ENCODE measurements at places on chromosomes 3 and 15.

DNA sequence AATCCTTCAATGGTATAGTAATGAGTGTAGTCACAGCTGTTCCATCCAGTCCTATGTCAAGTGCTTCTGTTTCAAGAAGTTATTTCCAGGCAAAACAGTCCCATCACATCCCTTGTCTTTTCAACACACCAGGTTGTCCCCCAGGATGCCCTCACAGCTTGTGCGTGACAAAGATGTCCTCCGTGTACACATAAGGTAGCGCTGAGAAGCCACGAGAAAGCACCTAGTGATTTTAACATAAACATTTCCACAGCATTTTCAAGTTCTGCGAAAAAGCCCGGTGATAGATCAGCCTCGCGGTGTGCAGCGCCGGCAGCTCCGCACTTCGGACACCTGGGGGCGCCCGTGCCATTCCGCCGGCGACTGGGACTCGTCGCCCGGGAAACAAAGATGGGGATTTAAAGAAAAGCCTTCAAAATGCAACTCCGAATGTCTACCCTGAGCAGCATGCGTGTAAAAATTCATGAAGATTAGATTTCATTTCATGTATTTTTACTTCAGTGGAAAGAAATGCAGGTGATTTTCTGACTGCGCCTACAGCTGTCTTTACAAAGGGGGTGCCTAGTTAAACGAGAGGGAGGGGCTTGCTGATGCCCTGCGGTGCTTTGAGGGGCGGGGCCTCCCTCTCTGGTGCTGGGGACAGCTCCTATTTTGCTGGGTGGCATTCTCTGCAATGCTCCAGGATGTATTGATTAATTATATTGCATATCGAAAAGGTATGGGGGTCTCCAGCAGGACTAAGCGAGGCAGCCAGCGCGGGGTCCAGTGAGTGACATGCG is 49.9 kb downstream of the KY start:
- DNase-seq: peak; percentile 80

DNA sequence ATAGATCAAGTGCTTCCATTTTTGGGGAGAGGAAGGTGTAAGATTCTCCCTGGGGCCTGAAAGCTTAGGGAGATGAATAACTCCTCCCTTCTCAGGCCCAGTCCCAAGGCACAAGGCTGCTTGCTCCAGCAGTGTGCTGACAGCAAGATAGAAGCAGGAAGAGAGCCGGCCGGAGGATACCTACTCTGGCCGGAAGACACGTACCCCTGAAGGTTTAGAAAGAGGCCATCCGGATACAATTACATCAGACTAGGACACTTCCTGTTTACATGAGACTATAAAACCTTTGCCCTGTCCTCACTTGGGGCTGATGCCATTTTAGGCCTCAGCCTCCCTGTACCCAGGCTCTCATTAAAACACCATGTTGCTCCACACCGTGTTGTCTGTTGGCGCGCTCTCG is 329.9 kb downstream of the SV2B start:
- DNase-seq: no peak

GRCh38 chr3:95813244-95813643 is 1001.1 kb upstream of the EPHA6 start:
- no peak for DNase-seq

DNA sequence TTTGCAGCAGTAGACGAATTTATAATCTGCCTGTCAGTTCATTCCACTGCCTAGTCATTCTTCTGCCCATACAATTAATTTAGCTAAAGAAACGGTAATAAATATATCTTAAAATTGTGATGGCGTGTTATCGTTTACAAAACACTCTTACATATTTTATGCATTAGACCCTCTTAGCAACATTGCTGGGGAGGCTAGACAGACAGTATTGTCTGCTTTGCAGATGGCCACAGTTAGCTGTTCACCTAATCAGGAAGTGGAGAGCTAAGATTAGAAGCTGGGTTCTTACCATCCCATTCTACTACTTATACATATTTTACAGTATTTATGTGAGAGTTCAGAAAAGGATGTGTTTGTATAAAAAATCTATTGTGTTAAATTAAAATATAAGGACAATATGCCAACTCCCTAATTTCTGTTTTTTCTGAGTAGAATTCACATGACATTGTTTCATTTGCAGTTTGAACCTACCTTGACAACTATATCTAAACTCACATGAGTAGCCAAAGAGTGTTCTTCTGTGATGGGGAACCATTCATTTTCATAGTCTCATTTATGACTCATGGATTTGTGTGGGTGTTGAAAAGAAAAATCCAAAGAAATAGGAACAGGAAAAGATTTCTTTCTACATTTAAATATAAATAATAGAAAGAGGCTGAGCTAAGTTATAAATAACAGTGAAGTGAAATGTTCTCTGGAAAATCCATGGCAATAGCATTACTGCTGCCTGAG is 41.7 kb upstream of the C3orf80 start:
- DNase-seq: no peak

DNA sequence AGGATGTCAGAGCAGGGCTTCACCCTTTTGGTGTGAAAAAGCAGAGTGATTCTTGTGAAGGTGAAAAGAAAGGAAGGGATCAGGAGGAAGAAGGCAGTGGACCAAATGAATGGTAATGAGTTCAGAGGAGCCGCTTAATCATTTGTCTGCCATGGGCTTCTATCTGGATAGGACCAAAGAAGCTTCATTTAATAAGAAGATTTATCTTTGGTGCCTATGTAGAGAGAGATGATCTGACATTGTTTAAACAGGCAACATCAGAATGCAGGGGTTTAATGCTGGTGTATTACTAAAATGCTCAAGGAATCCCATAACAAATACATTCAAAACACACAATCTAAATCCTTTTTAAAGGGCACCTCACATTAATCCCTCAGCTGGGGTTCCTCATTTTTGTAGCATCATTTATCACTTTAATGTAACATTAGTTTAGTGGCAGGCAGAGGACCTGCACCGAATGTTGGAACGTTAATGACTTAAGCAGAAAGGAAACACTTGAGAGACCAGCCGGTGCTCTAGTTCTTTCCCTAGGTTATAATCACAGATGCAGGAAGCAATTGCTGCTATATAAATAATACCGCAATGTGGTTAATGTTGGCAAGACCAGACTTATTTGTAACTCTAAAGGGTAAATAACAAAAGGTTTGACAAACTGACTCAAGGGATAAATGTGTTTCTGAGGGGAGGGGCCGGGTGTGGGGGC is 27.9 kb upstream of the IL1RAP start:
- no peak for DNase-seq

DNA sequence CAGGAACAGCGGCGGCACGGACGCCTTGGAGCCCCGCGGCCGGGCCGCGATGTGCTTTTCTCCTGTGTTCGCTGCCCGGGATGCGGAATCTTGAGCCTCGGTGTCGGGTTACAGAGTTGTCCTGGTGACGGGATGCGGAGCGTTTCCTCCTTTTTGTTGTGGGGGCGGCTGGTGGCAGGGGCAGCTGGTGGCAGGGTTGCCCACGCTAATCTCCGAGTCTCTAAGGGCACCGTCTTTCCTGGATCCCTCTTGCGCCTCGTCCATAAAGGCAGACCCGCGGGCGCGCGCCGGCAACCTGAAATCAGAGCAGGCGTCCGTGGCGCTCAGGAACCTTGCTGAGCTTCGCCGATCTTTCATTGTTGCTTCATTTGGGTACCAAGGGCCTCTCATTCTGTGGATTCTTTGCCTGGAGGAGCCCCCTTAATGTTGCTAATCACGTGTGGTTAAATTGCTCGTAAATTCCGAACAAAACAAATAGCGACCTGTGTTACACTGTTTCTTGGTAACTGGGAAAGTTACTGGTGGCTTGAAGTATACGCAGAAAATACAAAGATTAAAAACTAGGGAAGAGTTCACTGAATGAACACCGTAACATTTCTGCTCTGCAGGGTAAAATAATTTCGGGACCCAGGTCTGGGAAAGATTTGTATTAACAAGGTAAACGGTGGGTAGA is 844 bp upstream of the PFN2 start:
- no peak for DNase-seq

GRCh38 chr3:167394003-167394402 is 13.9 kb upstream of the ZBBX start:
- no peak for DNase-seq

DNA sequence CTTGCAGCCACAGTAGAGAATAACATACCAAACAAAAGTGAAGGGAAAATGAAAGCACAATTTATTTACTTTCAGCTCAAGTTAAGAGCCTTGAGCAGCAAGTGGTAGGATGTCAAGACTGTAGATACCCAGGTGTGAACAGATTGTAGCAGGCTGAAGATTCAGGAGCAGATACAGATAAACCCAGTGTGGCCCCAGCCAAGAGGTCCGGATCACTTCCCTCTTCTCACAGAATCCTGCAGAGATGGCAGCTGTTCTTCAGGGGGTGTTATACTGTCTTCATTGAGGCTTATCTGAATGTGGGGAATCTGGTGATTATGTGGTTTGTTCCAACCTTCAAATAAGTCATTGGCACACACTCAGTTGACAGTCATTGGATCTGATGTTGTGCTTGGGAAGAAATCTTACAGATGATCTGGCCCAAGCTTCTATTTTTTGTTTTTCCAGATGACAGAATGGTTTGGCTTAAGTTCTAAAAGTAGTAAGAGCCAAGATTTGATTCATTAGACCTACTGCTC is 2.2 kb downstream of the STARD9 start:
- DNase-seq: peak; percentile 23

DNA sequence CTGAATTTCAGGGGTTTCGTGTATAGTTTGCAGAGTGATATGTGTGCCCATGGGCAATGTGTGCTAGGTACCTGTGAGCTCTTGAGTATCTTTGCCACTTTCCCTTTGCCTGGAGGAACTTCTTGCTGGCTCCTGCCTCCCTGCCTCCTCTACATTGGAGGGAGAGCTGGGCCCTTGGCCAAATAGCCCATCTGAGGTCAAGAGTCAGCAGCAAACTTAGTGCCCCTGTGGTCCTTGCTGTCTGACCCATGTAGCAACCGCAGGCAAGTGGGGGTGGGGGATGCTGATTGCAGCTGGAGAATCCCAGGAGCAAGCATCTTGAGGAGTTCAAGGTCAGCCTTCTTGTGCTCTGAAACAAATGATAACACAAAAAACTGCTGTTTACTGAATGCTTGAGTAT is 5.4 kb upstream of the TBC1D21 start:
- no peak for DNase-seq

DNA sequence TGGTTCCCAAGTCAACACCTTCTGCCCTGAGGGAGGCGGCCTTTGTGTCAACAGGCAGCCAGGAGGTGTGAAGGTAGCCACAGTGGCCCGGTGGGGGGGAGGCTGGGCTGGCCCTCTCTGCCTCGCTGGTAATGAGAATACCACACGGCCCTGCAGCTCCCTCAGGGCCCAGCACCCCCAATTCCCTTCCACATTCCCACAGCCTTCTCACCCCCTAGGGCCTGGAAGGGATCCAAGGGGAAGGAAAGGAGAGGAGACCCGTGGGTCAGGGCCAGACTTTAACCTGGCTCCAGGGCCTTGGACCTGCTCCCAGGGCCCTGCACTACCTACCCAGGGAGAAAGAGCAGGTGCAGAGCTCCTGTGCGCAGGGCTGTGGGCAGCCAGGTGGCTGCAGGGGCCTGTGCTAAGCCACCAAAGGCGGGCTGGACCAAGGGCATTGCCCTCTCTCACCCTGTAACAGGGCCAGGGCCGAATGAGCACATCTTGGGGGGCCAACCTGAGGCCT is 8.7 kb upstream of the MESP2 start:
- no peak for DNase-seq

DNA sequence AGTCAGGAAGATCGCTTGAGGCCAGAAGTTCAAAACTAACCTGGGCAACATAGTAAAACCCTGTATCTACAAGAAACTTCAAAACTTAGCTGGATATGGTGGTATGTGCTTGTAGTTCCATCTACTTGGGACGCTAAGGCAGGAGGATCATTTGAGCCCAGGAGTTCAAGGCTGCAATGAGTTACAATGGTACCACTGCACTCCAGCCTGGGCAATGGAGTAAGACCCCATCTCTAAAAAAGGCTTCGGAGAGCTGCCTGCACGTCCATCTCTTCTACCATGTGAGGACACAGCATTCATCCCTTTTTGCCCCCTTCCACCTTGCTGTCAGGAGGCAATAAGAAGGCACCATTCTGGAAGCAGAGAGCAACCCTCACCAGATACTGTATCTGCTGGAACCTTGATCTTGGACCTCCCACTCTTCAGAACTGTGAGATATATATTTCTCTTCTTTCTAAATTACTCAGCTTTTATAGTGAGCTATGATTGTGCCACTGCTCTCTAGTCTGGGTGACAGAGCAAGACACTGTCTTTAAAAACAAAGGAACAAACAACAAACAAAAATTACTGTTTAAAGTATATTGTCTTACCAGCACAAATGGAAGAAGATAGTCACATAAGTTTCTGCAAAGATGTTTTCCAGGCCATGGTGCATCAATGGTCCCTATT is 4.2 kb upstream of the BTLA start:
- DNase-seq: no peak

GRCh38 chr3:31373681-31374080 is 159.0 kb upstream of the STT3B start:
- DNase-seq: no peak

DNA sequence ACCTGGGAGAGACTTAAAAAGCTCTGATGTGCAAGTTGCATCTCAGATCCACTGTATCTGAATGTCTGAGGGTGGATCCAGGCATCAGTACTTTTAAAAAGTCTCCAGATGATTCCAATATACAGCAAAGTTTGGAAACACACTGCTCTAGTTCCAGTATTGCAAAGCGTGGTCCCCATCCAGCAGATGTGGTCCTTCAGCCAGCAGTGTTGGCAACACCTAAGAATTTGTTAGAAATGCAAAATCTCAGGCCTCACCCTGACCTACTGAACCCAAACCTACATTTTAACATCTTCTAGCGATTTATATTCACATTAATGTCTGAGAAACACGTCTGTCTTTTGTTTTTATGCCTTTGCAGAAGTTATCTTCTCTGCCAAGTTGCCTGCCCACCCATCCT is 32.2 kb upstream of the SGO1 start:
- DNase-seq: no peak

GRCh38 chr3:50286322-50287227 is 5.7 kb downstream of the IFRD2 start:
- DNase-seq: no peak

DNA sequence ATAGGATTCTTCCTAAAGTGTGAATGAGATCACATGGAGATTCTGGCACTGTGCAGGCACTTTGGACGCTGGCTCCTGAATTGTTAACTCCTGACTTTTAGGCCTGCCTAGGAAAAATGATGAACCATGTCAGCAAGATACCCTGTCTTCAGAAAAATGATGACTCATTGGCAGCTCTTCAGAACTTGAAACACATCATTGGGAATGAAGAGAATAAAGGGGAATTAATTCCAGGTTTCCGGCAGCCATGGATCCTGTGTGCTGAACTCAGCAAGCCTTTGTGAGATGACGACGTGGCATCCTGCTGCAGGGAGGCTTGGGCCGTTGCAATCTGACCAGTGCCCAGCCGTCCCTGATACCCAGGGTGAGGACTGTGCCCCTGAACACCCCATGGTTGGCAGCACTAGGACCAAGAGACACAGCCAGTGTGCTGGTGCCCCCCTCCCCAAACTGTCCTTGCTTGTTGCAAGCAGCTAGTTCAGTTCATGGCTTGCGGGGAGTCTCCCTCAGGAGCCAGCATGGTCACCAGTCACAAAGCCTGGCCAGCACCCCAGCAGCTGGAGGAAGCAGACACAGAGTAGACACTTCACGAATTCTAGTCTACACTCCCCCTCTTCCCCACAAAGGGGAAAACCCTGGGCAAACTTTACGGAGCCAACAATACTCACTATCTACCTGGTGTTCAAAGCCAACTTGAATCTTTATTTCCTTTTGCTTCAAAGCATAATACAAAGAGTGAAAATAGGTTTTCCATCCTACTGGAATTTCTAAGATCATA is 7.8 kb upstream of the LIPC start:
- DNase-seq: no peak

Measured in D721Med (cell line).